ENCODE measurements at places on chromosomes 1 and 21.

DNA sequence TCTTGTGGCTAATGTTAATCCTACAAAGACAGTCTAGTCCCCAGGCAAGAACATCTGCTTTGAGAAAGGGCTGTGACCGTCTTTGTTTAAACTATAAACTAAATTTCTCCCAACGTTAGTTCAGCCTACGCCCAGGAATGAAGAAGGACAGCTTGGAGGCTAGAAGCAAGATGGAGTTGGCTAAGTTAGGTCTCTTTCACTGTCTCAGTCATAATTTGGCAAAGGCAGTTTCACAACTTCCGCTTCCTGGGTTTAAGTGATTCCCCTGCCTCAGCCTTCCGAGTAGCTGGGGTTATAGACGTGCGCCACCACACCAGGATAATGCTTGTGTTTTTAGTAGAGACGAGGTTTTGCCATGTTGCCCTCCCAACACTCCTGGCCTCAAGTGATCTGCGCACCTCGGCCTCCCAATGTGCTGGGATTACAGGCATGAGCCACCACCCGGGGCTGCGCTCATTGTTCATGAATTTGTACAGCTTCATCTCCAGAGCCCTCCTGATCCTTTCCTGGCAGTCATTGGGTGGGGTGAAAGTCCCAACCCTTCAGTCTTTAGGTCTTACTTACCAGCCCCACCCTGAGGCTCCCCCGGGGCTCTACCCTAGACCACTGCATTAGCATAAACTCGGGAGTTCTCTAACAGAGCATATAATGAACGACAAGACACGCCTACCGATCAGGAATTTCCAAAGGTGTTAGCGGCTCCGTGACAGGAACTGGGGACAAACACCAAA lies 4.9 kb upstream of the MASP2 start:
- DNase-seq, result no peak

GRCh38 chr1:2411801-2412394 lies 466 bp downstream of the PEX10 start:
- no peak for DNase-seq

- no peak for DNase-seq
Observed at GRCh38 chr1:181767001-181767708, 283.8 kb downstream of the CACNA1E start.

DNA sequence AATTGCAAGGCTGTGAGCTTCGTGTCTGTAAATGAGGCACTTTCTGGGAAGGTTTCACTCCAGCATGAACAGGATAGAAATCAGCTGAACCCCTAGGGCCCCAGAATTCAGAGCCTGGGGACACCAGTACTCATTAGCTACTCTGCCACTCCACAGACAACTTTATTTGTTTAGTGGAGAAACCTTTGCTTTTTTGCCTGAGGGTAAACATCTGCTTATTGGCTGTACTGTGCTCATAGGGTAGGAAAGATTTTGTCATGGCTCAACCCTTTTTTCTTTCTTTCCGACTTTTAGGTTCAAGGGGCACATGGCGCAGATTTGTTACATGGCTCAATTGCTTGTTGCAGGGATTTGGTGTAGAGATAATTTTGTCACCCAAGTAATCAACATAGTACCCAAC lies 138.4 kb upstream of the BACE2 start:
- DNase-seq, result no peak

DNA sequence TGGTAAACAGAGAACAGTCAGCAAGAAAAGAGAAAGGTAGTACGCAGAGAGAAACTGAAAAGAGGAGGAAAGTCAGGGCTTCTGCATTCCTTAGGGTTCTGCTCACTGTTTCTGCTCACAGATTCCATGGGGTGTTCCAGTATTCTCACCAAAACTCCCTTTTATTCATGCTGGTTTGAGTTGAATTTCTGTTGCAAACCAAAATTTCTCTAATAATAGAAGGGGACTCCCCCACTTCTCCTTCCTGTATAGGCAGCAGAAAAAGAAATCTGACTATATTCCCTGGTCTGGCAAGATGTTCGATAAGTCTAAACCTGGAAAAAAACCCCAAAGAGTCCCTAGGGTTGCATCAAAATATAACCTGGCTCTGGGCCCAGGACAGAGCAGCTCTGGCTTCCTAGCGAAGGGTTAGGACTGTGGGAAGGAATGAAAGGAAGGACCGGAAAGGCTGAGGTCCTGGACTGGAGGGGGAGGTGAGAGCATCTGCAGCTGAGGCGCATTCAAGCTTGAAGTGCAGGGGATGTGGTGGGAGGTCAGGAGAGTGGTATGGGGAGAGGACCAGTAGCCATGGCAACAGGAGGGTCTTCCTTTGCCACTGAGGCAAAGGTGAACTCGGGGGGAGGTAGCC lies 18.8 kb upstream of the RGS16 start:
- DNase-seq, result no peak

GRCh38 chr21:36325373-36326010 lies 5.5 kb downstream of the MORC3 start:
- DNase-seq, result no peak

DNA sequence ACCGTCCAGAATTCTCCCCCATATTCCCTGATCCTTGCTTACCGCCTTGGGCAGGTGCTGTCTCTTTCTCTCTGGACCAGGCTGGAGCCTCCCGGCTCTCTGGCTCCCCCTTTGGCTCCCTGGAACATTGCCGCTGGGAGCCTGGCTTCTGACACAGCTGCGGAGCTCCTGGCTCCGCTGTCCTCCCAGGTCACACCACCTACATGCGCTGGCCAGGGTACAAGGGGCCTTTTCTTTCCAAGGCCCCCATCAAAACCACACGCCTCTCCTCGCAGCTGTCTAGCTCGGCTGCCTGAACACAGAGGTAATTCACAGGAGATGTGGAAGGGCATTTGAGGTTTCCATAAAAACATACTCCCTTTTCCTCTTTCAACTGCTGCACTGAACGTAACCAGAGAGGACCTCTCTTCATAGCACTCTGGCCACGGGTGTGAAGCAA lies 7.5 kb upstream of the ZNF648 start:
- no peak for DNase-seq

DNA sequence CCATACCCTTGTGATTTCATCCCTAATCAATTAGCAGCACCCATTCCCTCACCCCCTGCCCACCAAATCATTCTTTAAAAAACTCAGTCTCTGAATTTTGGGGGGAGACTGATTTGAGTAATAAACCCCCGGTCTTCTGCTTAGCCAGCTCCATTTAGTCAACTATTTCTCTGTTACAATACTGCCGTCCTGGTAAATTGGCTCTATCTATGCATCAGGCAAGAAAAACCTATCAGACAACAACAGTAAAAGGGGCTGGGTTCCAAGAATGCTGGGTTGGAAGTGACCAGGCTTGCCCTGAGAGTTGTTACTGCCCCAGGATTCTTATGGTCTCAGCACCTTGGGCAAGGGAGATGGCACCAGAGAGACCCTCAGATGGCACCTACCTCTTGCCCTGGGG lies 16.3 kb upstream of the C1orf198 start:
- no peak for DNase-seq

GRCh38 chr21:44378646-44379514 lies 25.5 kb downstream of the TRPM2 start:
- DNase-seq, result no peak

GRCh38 chr21:28771790-28772501 lies 220.7 kb downstream of the LTN1 start:
- DNase-seq, result no peak

DNA sequence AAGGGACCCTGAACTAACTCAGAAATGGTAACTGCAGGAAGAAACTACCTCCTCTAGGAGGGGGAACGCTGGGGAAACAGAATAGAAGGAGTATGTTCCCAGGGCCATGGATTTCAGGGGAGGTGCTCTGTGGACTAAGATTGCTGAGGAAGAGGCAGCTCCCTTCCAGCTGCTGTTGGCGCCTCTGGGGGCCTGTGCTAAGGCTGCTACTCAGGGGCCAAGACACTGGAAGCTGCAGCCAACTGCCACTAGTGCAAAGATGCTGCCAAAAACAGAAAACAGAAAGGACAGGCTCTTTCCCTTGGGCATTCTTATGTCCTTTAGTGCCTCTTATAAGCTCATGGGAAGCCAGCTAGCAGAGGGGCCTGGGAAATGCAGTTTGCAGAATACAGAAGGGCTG lies 58.0 kb upstream of the SGIP1 start:
- DNase-seq, result no peak

DNA sequence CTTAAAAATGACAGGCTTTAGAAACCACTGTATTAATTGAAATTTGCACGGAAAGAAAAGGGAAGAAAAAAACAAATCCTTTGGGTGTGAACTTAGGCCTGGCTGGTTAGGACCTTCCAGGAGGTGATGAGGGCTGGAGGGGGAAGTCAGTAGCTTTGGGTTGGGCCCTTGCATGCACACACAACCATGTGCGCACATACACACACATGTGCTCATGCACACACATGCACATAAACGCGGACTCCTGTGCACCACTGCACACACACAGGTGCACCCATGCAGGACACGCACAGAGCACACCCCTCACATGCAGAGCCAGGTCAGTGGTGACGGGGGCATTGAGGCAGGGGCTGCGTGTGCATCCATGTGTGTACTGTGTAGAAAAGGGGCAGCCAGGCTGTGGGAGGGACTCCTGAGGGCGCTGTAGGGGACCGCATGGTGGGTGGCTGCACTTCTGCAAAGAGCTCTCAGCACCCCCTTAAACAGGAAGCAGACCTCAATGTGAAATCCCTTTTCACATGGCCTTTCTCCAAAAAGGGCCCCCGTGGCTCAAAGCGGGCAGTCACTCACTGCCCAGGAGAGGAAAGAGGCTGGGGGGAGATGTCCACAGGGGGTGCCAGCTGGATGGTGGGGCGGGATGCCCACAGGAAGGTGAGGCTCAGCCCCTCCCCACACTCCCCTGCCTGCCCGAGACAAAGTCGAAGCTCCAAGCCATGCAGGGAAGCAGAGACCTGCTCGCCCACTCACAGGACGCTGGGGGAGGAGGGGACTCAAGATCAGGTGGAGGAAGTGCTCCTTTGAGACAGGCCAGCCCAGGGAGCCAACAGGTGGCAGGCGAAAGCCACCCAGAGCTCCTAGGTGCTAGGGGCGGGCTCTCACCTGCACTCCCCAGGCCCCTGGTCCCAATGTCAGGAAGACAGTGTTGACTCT lies 95.2 kb downstream of the ITPKB start:
- no peak for DNase-seq

GRCh38 chr1:24415910-24416665 lies 486 bp downstream of the NIPAL3 start:
- no peak for DNase-seq

- DNase-seq, result no peak
Observed at GRCh38 chr1:66711420-66711819, 40.8 kb upstream of the DYNLT5 start.

DNA sequence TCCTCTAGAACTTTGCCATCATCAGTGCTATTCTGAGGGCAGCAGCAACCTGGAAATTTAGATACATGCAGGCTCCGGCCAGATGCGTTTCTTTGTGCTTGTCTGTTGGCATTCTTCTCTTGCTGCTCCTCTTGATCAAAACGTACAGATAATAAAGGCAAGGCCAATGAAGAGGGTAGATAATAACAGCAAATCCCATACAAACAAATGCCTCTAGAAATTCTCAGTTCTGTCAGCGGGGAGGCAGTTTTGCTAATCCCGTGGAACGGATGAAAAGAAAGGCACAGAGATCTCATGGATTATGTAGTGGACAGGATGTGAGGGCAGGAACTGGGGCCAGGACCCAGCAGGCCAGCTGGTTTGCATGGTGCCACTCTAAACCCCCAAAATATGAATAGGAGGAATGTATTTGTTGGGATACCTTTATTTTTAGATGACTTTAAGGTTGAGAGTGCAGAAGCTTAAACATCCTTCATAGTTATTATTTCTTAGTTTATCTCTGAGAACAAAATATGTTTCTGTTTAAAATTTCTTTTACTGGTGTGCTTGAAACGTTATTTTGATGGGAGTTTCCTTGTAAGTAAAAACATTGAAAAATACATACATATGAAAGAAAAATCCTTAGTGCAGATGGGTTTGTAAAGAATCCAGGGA lies 1.5 kb downstream of the ITSN1 start:
- no peak for DNase-seq

DNA sequence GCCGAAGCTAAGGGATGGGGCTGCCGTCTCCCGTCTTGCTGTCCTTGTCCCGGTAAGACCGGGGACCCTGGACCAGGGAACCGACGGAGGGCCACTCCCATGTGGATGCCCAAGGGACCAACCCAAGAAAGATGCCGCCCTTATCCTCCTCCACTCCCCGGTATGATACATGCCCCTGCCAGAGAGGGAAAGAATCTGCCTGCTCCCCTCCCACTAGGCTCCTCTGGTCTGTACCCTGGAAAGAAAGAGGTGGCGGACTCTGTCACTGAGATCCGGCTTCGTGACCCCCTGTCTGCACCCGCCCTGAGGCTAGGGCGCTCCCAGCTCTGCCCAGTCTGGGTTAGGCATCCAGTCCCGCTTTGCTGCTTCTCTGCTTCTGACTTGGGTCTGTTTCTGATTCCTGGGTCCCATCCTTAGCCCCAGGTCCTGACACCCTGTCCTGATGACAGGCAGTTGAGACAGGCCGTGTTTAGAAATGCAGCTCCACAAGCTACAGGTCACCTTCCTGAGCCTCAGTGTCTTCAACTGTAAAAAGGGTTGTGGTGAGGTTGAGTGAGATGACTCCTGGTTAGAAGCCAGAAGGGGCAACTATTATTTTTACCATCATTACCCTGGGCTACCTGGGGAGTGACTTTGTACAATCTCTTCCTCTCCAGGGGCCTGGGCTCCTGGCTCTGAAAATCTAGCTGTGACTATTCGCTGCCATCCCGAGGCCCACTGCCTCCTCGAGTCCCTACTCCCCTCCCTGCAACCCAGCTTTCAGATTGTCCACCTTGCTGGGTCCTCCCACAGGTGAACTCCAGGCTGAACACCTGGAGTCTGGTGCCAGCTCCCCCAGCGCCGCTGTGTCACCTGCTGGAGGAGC lies 3.7 kb downstream of the MATN1 start:
- no peak for DNase-seq

DNA sequence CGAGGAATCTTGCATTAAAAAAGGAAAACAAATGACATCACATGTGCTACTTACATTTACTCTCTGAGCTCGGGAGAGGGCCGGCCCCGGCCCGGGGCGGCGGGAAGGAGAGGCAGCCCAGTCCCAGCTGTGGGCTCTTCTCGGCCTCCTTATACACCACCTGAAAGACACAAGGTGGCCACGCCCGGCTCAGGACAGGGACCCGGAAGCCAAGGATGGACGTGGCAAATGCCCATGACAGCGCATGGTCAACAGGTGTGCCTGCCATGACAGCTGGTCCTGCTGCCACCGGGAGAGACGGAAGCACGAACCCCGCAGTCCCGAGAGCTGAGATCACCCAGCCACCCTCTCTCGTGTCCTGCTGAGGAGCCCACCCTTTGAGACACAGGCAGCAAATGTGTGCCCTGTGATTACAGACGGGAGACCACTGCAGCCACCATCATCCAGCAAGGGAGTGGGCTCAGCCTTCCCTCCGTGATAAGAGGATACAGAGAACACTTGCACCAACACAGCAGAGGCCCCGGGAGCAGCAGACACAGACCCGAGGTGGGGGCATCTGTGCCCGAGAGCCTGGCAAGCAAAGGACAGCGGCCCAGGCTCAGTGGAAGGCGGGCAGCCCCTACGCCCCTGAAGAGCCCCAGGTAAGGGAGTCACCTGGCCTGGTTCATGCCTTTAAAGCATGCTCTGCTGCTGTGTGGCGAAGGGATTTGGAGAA lies 8.7 kb downstream of the TPRG1L start:
- no peak for DNase-seq

GRCh38 chr1:78833491-78833890 lies 173.0 kb downstream of the ADGRL4 start:
- no peak for DNase-seq

Data from cortex of kidney (tissue), 1 donor.